ENCODE measurements at places on chromosomes 7 and 10.
A peak's percentile ranks its signal among the peaks of the same experiment; 100 is the strongest.

- no peak for DNase-seq
Observed at GRCh38 chr7:155521743-155522398, 24.5 kb downstream of the CNPY1 start.

GRCh38 chr7:137882261-137882668, 35.5 kb upstream of the DGKI start:
- DNase-seq: peak; percentile 95

GRCh38 chr7:24921362-24921679, 58.7 kb downstream of the OSBPL3 start:
- DNase-seq: no peak

DNA sequence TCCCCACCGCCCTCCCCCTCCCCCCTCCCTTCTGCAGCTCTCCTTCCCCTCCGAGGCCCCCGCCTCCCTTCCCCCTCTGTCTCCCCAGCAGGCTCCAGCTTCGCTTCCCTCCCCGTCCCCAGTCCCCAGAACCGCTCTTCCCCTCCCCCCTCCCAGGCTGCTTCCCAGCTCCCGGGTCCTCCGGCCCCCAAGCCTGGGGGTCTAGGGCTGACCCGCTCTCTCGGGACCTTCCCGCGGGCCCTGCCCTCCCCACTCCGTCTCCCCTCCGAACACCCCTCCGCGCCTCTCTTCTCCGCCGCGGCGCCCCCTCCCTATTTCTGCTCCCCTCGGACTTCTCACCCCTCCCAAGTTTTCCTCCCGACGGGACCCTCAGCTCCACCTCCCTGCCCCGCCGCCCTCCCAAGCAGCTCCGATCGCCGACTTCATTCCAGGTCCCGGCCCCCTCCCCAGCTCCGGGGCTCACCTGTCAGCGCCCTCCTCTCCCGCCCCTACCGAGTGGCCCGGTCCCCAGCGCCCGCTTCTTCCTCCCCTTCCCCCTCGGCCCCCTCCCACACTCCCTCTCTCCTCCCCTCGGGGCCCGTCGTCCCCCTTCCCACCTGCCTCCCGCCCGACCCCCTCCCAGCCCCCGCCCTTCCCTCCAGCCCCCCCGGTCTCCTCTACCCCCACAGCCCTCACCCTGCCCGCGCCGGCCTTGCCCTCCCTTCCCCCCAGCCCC, 990 bp downstream of the ZNF467 start:
- no peak for DNase-seq

GRCh38 chr10:86659161-86659691, 4.9 kb downstream of the OPN4 start:
- DNase-seq: no peak

DNA sequence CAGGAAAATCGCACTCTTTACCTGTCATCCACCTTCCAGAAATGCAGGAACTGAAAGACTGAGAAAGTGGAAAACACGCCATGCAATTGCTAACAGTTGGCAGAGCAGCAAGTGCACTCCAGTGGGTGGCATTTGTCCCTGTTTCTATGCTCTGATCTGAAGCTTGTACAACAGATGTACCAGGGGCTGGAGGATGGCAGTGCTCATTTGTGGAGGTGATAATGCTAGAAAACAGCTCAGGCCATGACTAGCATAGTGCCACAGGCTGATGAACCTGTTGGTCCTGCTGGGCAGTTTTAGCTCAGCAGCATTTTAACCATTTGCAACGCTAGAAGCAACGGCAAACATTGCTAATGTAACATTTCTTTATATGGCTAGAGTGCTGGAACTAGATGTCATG, 199.9 kb upstream of the NRP1 start:
- DNase-seq: no peak

- no peak for DNase-seq
Observed at GRCh38 chr7:1781369-1781768, 111.3 kb downstream of the ELFN1 start.

- DNase-seq: no peak
Observed at GRCh38 chr7:3691478-3692158, 390.6 kb downstream of the SDK1 start.

Measured in H4 (cell line).